ENCODE measurements at places on chromosomes 3 and 15.

GRCh38 chr3:114566767-114567166, 272.9 kb downstream of the TIGIT start:
- no peak for DNase-seq

- no peak for DNase-seq
Observed at GRCh38 chr3:141529256-141529655, 42.4 kb downstream of the RASA2 start.

DNA sequence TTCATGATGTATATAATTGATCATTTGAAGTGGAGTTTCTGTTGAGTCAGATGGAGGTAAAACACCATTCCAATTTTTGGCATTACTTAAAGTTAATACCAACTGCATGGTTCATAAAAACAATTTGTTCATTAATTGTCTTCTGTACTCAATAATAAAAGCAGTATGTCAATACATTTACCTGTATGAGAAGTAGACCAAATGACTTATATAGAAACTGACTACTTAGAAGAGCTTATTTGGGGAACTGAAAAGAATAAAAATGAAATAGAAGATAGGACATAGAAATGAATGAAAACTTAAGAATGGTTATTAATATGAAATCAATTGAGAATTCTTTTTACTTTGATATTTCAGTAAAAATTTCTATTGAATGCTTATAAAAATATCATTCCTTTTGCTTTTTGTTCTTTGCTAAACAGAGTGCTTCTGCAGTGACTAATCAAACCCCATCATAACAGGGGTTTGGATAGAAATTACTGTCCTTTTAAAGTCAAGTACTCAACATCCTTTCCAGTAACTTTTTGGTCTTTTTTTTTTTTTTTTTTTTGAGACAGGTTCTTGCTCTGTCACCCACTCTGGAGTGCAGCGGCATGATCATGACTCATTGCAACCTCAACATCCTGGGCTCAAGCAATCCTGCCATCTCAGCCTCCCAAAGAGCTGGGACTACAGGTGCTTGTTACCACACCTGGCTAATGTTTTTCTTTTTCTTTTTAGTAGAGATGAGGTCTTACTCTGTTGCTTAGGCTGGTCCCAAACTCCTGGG, 6.5 kb upstream of the CRYBG3 start:
- DNase-seq = no peak

- no peak for DNase-seq
Observed at GRCh38 chr3:643376-643775, 446.8 kb downstream of the CHL1 start.

DNA sequence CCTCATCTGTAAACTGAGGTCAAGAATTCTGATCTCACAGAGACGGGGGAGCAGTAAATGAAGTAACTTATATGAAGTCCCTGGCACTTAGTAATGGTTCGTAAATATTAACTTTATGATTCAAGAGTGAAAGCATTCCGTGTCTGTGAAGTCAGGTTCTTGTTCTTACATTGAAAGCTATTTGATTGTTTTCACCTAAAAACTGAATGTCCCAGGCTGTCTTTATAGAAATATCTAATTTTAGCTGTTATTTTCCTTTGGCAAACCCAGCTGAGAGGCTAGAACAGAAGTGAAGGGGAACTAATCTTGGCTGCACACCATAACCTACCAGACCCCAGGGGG, 84.5 kb downstream of the CHSY1 start:
- DNase-seq = no peak

DNA sequence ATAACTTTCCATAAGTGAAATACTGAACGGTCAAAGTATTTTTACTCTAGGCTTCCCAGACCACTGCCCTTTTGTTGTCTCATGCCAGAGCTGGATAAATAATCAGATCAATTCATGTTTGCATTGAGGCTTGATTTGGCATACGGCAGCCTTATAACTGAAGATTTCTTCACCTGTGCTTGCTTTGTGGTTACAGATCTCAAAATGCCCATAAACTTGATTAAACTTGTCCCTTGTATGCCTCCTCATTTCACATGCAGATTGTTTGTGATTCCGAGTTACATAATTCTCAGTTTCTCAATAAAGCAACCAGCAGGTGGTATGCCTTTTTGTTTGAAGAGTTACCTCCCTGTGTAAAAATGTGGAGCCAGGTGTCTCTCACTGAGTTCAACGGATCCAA, 211.4 kb upstream of the LRIG1 start:
- no peak for DNase-seq
